ENCODE measurements at places on chromosomes 6 and 20.
A peak's percentile ranks its signal among the peaks of the same experiment; 100 is the strongest.

GRCh38 chr6:72560721-72561593 lies 60.9 kb upstream of the KCNQ5 start:
- no peak for DNase-seq

GRCh38 chr6:33981421-33981820 lies 164.5 kb downstream of the GRM4 start:
- no peak for DNase-seq

GRCh38 chr6:15442467-15442866 lies 196.6 kb downstream of the JARID2 start:
- DNase-seq = no peak

- no peak for DNase-seq
These were observed 212.5 kb upstream of the CHD6 start for GRCh38 chr20:41830702-41831101.

DNA sequence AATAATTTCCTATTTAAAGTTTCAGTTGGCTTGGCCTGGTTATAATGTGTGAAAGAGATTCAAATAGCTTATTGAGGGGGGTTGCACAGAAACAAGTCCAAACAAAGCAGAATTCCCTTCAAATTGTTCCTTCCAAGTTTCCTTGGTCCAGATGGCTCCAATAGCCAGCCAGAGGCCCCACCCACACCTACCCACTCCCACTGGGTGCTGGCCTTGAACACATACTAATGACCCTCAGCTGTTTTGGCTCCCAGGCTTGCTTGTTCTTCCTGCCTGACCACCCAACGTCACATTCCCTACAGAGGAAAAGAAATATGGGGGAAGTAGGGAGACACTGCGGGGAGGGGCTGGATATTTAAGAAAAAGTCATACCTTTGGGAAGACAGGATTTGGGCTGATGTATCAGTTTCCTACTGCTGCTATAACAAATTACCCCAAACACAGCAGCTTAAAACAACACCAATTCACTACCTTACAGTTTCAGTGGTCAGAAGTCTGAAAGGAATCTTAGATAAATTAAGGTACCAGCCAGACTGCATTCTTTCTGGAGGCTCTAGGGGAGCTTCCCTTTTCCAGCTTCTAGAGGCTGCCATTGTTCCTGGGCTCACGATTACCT lies 95.7 kb downstream of the COL21A1 start:
- DNase-seq = no peak

DNA sequence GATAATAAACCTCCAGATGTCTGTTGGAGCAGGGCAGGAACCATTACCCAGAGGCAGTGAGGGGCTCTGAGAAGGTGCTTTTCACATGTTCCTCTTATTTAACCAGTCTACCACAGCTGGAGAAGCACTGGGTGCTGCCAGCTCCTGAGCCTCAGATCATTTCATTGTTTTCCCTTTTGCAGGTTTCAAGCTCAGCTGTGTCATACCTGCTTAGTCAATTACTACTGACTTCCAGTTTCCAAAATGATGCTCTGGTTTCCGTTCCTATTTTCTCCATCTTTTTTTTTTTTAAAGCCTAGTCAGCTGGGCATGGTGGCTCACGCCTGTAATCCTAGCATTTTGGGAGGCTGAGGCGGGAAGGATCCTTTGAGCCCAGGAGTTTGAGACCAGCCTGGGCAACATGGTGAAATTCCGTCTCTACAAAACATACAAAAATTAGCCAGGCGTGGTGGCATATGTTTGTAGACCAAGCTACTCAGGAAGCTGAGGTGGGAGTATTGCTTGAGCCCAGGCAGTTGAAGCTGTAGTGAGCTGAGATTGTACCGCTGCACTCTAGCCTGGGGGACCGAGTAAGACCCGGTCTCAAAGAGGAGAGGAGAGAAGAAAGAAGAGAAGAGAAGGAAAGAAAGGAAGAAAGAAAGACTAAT lies 6.7 kb downstream of the FLOT1 start:
- DNase-seq = no peak

DNA sequence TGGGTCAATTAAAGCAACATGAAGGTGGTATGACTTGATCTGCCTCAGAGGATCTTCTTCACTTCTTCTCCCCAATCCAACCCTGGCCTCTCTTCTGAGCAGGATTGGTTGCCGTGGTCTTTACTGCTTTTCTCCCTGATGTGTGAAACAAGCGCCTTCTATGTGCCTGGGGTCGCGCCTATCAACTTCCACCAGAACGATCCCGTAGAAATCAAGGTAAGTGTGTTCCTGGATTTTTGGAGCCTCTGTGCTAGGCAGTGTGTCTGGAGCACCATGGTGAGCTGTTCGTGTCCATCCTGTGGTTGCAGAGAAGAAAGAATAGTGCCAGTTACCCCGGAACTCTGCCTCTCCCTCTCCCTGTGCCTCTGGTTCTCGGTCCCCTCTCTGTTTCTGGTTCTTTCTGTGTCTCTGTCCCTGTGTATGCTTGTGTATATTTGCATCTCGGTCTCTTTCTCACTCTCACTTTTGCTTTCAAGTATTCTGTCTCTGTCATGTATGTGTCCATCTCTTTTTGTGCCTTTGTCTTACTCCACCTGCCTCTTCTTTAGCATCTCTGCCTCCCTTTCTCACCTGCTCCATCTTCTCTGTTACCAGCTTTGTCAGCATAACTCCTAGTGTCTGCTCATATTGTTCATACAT lies 23.5 kb downstream of the TM9SF4 start:
- DNase-seq = no peak

DNA sequence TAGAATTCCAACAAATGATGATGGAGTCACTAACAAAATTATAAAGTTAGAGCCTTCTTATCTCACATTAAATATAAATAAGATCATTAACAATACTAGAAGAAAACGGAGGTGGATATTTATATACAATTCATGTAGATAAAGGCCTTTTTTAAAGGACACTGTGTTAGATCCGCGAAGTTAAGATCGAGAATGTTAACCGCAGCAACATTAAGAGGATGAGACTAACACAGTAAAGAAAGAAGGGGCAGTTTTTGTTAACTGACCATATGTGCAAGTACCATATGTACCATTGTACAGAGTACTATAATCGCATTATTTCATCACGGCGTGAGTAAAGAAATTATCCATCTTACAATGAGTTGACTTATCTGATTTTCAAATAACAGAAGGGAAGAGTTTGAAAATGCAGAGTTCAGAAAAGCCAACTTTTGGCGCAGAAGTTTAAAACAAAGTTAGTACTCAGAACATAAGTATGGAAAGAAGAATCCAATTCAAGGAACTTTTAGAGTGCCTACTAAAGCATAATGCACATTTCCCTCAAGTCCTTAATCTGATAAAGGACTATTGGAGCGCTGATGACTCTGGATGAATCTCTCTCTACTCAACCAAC lies 1.4 kb downstream of the FBXL4 start:
- no peak for DNase-seq

- no peak for DNase-seq
These were observed 55.0 kb downstream of the QKI start for GRCh38 chr6:163469459-163469985.

- no peak for DNase-seq
These were observed 108.0 kb upstream of the MOCS1 start for GRCh38 chr6:40042232-40042631.

- DNase-seq = no peak
These were observed 44.3 kb downstream of the GNAS start for GRCh38 chr20:58896820-58897219.

DNA sequence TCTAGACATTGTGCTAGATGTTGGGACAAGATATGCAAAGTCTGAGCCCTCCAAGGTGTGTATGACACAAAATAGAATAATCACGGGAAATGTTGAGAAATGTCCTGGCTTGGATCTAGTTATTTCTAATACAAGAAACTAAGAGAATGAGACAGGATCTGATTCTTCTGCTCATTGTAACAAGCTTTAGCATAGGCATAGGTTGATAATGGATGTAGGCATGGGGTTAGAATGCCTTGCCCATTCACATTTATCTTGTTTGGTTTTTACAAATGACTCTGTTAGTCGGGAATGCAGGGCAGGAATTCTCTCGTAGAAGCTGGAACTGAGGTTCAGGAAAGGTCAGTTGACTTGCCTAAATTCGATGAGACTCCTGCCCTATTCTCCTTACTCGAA lies 1.5 kb upstream of the SLC26A8 start:
- no peak for DNase-seq

DNA sequence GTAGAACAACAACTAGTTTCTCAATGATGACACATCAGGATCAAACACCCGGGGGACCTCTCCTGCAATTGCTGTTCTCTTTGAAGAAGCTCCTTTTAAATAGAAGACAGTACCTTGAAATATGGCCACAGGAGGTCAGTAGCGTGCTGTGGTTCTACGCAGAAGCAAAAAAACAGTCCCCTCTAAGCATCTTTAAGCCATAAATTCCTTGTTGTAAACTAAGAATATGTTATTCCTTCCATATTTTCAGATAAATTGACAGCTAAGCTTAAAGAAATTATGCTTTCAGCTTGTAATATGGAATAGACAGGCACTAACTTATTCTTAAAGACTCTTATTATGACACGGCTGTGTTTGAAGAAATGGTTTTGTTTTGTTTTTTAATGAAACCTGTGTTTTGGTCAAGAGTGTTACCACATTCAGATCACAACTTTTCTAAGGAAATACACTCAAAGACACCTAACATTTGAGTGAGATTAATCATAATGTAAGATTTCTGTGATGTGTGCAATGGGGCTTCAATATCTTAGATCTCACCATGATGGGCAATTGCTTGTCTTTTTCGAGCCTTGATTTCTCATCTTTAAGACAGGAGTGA lies 49.7 kb upstream of the IL20RA start:
- DNase-seq = peak; percentile 17

- DNase-seq = no peak
These were observed 292.1 kb downstream of the CDKAL1 start for GRCh38 chr6:20826378-20826777.

DNA sequence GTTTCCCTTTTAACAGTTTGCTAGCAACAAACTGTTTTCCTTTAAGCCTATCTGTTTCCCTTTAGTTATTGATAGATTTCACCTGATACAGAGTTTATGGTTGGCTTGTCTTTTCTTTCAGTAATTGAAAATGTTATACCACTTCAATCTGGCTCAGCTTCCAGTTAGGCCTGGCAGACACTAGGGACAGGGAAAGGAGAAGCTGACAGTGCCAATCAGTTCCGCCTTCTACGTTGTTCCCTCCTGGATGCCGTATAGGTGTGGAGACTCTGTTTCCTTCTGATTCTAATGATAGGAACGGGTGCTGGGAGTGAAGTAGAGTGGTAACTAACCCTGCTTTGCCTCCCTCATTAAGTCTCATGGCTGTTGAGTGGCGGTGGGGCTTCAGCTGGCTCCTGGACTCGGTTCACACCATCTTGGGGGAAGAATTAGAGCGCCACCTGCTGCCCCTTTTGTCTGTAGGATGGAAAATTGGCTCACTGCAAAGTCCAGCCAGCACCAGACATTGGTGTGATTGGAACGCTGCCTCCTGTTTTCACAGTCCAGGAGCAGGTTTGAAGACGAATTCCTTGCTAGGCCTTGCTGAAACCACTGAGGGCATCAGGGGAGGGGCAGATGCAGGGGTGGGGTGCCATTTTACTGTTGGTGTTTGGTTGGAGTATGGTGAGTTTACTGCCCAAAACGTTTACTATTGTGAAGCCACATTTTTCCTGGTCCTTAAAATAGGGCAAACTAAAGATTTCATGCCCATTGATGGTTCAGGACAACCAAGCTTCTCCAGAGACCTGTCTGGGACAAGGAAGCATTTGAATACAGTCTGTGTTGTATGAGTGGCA lies 1729.5 kb downstream of the GRIK2 start:
- no peak for DNase-seq

- DNase-seq = no peak
These were observed 6.5 kb upstream of the UQCC2 start for GRCh38 chr6:33717934-33718455.

DNA sequence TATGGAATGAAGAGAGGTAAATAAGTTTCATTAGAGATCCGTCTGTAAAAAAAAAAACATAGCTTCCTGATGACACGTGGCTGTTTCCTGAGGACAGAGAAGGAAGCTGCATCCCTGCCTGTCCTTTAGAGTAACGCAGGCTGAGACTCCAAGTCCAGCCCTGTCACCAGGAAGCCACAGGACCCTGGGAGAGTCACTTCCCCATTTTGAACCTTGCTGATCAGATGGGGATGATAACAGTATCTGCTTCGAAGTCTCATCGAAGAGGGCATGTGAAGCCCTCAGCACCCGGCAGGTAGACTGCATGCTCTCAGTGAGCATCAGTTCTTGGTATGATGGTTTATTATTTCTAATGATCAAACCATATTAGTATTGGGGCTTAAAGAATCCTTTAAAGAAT lies 139.1 kb upstream of the KCNG1 start:
- no peak for DNase-seq

- no peak for DNase-seq
These were observed 5.4 kb downstream of the NKX2-2 start for GRCh38 chr20:21508230-21509078.

DNA sequence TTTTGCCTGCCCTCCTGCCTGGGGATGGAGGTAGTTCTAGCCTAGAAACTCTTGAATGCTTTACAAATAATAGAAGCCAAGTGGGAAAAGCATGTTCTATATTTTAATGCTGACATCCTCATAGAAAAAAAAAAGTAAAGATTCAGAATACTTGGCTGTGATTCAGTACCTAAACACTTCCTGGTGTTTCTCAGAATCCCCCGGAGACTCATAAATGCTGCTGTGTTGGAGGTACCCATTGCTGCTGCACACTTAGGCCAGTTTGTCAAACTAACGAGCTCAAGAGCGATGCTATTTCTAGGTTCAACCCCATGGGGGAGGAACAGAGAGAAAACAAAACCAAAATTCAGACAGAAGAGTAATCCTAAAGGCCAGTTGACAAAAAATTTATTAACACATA lies 38.8 kb upstream of the ZFP64 start:
- DNase-seq = no peak

GRCh38 chr20:50233325-50234212 lies 42.9 kb downstream of the CEBPB start:
- no peak for DNase-seq

DNA sequence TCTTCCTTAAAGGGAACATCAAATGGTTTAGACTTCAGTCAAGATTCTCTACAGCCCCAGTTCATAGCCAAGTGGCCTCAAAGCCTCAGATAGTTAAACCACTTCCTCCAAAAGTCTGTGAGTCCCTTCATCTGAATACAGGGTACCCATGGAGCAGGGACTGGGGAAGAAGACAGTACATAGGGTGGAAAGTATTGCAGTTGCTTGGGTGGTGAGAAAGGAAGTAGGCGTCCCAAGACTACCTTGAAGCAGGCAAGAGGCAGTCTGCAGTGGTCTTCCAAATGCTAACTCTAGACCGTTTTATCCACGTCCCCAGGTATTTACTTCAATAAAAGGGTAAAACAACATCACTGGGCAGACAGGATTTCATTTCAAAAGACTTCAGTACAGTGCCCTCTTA lies 2.0 kb downstream of the FYN start:
- no peak for DNase-seq

GRCh38 chr6:22062807-22063408 lies 233.9 kb downstream of the PRL start:
- DNase-seq = peak; percentile 35

DNA sequence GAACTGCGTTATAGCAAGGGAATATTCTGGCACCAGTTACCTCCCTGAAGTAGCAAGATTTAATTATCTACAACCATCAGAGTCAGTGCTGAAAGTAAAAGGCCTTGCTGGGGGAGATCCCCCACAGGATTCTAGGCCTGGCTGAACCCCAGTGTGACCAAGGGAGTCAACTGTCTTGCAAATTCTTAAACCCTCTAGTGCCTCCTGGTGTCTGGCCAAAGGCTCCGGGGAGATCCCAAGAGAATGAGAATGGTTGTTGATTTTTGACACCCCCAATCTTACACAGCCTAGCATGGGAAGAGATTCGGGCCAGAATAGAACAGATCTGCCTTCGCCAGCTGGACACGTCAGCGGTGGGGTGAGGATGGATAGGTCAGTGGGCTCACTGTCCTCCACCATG lies 179.4 kb downstream of the ERMARD start:
- DNase-seq = no peak
